ENCODE measurements at places on chromosomes 2 and 18. TPM values are rescaled to one million over a fixed set of nuclear protein-coding genes. Genes with fewer than 3 reads are reported as not detected.

GRCh38 chr2:198518935-198519334, 714.5 kb downstream of the PLCL1 start:
- DNase-seq: no peak

- peak; percentile 91 for DNase-seq
These were observed 285.0 kb upstream of the PARD3B start for GRCh38 chr2:204260162-204260877.

GRCh38 chr18:74378179-74378682, 62.6 kb downstream of the C18orf63 start:
- DNase-seq: no peak

GRCh38 chr2:96404446-96405373, 69.1 kb downstream of the NCAPH start:
- DNase-seq: no peak

DNA sequence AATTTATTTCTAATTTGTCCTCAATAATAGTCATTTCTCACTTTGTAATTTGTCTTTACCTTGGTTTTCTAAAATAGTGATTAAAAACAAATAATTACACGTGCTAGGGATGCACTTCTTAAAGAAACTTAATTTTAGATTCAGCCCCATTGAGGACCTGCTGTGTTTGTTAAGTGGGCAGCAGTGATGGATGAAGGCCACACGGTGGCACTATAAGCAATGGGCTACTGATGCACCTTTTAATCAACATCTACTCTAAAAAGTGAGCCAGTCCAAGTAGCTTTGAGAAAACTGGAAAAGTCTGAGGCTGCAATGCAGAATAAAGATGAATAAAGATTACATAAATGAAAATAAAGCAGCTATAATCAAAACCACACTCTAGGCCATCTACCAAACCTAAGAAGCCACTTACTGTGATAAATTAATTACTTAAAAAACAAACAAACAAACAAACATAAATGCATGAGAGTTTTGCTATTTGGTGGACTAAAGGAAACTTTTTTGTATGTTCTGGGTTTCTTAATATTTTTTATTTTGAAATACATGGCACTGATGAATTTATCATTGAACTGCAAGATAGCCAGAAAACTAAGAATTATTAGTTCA, 89.3 kb downstream of the PDE11A start:
- DNase-seq: no peak

DNA sequence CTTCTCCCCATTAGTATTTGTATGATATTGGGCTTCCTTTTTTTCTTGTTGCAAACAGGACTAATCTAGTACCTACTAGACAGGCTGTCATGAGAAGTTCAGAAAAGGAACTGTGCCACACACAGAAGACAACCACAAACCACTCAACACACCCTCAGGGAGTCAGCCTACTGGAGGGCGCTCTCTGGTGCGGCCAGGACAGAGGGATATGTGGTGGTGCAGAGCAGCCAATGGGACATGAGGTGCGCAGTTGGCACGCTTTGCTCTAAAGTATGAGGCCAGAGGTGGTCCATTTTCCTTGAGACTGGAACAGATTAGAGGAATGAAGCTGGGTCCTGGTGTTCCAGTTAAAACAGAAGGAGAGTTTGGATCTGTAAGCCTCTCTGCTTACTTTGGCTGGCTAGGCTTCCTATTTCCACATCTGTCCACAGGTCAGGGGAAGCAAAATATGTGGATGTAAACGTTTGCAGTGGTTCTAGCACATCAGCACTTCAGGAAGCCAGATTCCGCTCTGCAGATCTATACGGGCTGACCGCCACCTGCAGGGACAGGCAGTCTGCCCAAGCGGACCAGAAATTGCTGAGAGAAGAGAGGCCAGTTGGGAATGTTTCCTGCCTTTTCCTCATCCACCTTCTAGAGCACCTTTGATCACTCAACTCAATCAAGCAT, 114.1 kb downstream of the GFPT1 start:
- DNase-seq: no peak

- DNase-seq: no peak
These were observed 227.5 kb downstream of the GULP1 start for GRCh38 chr2:188519136-188519535.

GRCh38 chr2:160209516-160209856, 9.4 kb upstream of the ITGB6 start:
- DNase-seq: no peak

- DNase-seq: no peak
These were observed 94.9 kb downstream of the ADD2 start for GRCh38 chr2:70673041-70673647.

GRCh38 chr18:3584266-3584861, 134.4 kb downstream of the TGIF1 start:
- DNase-seq: no peak

DNA sequence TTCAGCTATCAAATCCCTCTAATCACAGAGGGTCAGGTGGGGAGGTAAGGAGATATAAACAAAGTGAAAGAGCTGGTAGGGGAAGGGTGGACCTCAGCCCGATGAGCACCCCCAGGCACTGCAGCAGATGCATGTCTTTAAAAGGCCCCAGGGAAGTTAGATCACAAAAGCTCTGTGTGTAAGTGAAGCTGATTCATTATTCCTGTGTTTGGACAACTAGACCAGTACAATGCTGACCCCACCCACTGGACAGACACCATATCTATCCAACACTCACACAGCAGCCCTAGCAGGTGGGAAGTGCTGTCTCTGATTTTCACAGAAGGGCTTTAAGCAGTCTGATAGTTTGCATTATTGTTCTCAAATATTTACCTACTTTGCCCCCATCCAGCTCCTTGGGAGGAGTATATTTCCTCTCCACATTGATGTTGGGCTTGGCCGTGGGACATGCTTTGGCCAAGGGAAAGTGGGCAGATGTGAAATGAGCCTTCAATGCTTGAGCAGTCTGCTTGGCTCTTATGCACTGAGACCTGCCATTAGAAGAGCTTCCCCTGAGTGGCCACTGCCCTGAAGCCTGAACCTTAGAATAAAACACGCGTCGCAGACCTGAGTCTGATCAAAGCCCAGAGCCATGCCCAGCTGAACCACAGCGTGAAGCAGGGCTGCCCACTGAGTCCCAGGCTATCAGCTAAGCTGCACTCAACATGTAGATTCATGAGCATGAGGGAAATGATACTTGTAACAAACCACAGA, 111.4 kb downstream of the COPS8 start:
- DNase-seq: no peak

DNA sequence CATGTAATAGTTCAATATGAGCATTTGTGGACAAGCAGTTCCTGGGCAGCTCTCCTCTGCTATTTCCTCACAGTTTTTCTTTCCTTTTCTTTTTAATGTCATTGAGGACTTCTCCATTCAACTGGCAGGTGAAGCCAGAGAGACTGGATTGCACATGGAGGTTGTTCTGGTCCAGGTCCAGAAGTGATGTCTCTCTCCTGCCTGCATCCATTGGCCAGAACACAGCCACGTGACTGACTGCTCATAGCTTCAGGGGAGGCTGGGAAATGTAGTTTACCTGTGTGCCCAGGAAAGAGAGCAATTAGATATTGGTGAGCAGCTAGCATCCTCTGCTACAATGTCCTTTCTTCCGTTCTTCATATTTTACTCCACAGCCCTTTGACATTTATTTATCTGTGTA, 20.2 kb upstream of the ADAM23 start:
- DNase-seq: no peak

Gene DSC1
- total RNA-seq: not detected

Gene RAB6D
- 0.12 TPM for total RNA-seq

Gene VAMP5
- total RNA-seq: 81.5 TPM

Gene GAD1
- not detected for total RNA-seq

Gene YES1
- total RNA-seq: 125 TPM

Gene ACTG2
- total RNA-seq: 56.6 TPM

Gene CXXC1
- 29.3 TPM for total RNA-seq

Gene NEU4
- 3.5 TPM for total RNA-seq

Gene LOXL3
- 7.5 TPM for total RNA-seq

Data from omental fat pad (tissue), 4 donors.